ENCODE measurements at places on chromosomes 2 and 18.
A peak's percentile ranks its signal among the peaks of the same experiment; 100 is the strongest.

GRCh38 chr18:7133181-7133580 is 15.6 kb upstream of the LAMA1 start:
- peak; percentile 8 for DNase-seq

GRCh38 chr2:178882666-178883440 is 75.6 kb upstream of the TTN start:
- peak; percentile 51 for DNase-seq

DNA sequence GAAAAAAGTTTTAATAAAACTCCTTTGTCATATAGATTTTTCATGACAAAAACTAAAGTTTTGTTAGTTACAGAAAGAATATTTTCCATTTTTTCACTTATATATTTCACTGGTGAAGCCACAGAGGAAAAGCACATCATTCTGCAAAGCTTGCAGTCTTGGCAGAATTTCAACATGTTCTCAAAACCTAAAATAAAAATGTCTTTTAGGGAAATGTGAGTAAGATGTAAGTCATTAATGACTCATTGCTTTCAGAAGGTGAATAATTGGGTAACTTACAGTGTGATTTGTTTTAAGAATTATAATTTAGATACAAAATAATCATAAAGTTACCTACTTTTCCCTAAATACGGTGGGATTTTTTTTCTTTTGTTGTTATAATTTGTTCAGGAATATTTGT is 43.4 kb upstream of the TNFRSF11A start:
- peak; percentile 81 for DNase-seq

GRCh38 chr18:75830828-75831227 is 403.3 kb upstream of the SMIM21 start:
- no peak for DNase-seq

DNA sequence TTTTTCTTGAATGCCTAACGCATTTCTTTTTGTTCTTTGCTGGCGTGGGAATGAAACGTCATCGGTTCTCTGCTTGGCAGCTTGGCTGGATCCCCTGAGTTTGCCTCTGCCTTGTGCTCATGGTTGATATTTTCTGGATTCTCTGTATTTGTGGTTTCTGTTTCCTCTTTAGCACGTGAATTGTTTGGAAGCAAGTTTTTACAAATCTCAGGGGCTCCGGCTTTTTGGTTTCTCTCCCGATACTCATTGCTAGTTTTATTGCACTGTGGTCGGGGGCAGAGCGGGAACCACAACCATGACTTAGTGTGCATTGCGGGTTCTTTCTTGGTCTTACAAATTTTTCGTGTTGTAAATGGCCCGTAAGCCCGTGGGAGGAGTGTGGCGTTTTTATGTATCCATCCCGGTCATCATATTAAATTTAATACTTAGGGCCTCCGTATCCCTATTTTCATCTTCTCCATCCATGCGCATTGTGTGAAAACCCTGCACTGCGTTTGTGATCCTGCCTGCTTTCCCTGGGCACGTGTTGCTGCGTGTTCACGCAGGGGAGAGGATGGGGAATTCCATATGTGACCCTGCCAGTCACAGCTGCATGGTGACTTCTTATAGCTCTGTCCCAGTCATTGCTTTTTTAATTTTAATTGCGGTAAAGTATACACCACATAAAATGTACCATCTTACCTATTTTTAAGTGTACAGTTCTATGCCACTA is 9.4 kb downstream of the RAMP1 start:
- DNase-seq, result no peak

DNA sequence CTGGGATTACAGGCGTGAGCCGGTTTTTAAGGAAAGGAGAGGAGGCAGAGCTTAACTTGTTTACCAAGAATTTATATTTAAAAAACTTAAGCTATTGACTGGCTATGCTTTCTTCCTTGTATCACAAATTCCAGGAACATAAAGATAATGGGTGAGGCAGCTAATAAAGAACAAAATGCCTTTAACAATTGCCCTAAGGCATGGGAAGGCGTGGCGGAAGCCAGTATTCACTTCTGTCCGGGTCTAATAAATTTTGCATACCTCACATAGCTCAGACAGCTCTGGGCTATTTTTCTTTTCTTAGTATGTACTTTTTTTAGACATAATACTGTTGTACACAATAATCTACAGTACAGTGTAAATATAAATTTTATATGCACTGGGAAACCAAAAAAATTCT is 1.0 kb upstream of the LDAH start:
- DNase-seq, result no peak

DNA sequence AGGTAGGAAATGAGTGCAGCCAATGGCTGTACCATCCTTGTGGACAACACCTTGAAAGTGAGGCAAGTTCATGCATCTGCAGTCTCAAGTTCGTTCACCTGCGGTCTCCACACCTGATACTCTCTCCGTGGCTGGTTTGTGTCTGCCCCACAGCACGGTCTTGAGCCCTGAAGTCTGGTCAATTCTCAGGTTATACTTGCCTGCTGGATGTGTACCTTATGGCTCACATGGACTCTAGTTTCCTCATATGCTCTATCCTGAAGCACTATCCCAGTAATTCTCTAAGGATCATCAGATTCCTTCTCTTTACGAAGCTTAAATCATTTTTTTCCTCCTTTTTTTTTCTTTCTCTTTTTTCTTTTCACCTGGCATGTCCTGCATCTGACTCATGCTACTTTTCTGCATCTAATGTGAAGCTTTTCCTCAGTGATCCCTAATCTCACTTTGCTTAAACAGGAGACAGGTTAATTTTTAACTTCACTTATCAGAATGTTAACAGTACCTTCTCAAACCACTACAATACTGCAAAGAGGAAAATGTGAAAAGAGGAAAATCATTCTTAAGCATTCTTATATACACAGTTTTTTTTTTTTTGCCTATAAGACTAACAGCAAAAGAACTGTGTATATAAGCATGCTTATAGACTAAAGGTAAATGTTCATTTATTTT is 511.2 kb downstream of the SOX11 start:
- DNase-seq, result no peak

DNA sequence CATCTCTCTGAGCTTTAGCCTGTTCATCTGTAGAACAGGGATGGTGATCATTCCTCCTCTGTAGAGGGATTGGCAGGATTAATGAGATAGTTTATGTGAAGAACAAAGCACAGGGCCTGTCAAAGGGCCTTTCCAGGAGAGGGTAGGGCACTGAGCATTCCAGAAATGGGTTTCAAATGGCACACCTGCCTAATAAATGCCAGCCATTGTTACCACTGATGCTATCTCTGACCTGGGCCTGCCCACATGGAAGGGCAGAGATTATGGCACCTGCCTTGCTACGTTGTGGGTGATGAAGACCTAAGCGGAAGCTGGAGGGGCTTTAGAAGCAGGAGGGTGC is 31.0 kb upstream of the GMPPA start:
- DNase-seq, result no peak

DNA sequence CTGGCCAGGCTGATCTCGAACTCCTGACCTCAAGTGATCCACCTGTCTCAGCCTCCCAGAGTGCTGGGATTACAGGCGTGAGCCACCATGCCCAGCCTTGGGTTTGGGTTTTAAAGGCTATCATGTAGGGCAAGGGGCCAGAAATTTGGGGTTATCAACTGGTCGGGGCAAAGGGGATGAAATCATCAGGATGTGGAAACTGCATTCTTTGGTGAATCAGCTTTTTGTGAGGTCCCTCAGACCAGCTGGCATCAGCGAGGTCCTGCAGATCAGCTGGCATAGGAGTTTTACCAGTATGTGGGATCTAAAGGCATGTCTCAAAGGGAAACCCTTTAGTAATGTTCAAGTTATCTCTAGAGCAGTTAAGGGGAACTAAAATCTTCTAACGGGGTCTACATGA is 6.4 kb upstream of the GEMIN6 start:
- DNase-seq, result peak; percentile 91

- no peak for DNase-seq
Measured at GRCh38 chr2:731711-732110, 54.5 kb upstream of the TMEM18 start.

DNA sequence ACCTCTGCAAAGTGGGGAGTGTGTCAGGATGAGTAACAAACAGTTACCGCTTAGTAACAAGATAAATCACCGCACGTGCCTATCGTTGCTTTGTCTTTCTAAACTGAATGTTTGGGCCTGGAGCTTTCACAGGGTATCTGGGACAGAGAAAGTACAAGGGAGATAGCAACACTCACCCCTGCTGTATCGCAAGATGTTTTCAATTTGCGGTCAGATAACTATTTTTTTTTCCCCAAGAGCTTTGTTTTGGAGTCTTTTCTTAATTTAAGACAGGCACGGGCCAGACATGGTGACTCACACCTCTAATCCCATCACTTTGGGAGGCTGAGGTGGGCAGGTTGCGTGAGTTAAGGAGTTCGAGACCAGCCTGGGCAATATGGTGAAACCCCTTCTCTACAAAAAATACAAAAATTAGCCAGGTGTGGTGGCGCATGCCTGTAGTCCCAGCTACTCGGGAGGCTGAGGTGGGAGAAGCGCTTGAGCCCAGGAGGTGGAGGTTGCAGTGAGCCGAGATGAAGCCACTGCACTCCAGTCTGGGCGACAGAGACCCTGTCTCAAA is 146.6 kb downstream of the GBX2 start:
- DNase-seq, result no peak

- DNase-seq, result no peak
Measured at GRCh38 chr2:24045511-24046508, 1.4 kb downstream of the WDCP start.

DNA sequence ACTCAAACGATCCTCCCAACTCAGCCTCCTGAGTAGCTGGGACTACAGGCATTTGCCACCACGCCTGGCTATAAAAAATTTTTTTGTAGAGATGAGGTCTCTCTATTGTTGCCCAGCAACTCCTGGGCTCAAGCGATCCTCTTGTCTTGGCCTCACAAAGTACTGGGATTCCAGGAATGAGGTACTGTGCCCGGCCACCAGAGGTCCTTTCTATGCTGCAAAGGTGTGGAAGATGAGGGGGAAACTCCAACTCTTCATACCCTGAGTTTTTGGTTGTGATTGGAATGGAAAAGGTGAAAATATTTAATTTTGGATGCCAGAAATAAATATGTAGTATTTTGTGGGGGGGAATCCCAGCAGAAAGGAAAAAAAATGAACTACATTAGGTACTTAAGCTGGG is 36.0 kb downstream of the MRPL33 start:
- DNase-seq, result peak; percentile 42

- DNase-seq, result no peak
Measured at GRCh38 chr2:15738225-15738546, 146.5 kb downstream of the DDX1 start.

DNA sequence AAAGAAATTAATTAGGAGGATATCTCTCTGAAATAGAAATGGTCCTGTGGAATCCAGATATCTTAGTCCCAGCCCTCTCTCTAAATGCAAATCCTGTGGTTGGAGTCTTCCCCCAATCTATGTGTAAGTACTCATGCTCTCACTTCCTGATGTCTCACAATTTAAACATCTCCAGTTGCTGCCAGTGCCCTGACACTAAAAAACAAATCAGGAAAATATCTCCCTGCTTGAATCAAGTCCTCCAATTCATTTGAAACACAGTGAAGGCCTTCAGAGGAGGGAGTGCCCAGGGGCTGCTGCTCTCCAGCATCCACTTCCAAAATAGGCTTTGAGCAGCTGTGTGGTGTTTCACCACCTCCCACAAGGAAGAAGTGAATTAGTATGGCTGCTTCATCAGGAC is 413.8 kb downstream of the RAD51AP2 start:
- peak; percentile 69 for DNase-seq

GRCh38 chr2:207950063-207950760 is 75.1 kb downstream of the PLEKHM3 start:
- DNase-seq, result no peak

Measured in LHCN-M2 (cell line).